ENCODE measurements at places on chromosomes 11 and 22.
A peak's percentile ranks its signal among the peaks of the same experiment; 100 is the strongest.

DNA sequence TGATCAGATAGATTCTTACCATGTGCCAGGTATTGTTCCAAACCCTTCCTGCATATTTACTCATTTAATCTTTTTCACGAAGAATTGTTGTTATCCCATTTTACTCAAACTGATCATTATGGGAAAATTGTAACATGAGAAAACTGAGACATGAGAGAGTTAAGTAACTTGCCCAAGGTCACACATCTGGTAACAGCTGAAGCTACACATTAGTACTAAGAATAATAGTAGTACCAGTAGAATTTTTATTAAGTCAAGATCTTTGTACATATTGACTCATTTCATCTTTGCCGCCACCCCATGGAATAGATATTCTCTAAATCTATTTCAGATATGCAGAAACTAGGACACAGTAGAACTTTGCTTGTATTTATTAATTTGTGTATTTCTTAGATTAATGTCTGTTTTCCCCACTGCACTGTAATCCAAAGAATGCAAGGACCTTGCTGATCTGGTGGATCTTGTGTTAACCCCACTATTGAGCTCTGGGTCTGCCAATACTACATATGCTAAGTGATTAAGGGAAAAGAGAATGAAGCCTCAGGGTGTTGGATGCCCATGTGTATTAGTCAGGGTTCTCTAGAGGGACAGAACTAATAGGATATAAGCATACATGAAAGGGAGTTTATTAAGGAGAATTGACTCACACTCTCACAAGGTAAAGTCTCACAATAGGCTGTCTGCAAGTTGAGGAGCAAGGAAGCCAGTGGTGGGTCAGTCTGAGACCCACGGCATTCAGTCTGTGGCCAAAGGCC lies 72.8 kb downstream of the PARVA start:
- DNase-seq, result no peak

- DNase-seq, result no peak
Measured at GRCh38 chr11:77071671-77072605, 5.2 kb downstream of the CAPN5 start.

DNA sequence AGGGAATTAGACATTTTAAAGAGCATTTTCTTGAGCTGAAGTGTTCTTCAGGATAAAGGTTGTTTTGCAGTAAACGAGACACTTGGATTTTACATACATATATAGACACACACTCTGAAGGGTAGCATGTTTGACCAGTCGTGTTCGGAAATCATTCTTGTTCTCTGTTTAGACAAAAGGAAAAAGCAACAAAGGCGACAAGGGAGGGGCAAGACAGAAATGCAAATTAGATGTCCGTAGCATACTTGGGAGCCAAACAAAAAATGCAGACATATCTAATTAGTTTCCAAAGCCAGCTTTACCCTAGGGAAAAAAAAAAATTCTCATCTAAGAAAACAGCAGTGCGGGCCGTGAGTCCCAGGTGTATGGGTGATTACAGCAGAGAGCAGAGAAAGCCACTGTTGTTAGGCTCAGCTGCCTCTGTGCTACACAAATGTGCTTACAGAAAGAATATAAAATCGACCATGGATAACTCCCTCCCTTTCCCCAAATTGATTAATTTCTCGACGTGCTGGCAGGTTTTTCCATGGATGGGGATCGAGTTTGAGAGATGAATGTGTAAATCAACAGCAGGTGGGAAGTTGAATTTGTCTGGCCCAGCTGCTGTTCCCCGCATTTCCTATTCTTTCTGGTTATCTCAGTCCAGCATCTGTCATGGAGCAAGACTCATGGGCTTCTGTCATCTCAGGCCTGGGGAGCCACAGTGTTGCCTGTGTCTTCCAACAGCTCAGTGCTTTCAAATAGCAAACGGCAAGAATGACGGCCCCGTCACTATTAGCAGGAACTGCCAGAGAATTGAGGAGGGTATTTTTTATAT lies 176.5 kb upstream of the TTC12 start:
- peak; percentile 33 for DNase-seq

GRCh38 chr11:1224491-1225385 lies 1.9 kb downstream of the MUC5B start:
- no peak for DNase-seq

DNA sequence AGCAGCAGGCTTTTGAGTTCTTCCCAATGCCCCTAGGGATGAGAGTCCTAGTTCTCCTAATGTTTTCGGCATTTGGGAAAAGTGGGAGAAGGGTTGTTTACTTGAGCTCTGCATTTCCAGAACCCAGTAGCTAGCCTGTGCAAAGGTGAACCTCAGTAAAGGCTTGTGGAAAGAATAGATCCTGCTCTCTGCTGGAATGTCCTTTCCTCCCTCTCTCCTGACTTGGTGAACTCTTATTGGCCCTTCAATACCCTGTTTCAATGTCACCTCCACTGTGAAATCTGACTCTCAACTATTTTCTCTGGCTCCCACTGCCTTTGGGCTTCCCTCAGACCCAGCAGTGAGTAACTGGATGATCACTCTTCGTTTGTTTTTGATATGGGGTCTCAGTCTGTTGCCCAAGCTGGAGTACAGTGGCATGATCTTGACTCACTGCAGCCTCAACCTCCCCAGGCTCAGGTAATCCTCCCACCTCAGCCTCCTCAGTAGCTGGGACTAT lies 2.4 kb upstream of the UVRAG start:
- DNase-seq, result no peak

- no peak for DNase-seq
Measured at GRCh38 chr22:22030493-22031182, 48.1 kb upstream of the TOP3B start.

DNA sequence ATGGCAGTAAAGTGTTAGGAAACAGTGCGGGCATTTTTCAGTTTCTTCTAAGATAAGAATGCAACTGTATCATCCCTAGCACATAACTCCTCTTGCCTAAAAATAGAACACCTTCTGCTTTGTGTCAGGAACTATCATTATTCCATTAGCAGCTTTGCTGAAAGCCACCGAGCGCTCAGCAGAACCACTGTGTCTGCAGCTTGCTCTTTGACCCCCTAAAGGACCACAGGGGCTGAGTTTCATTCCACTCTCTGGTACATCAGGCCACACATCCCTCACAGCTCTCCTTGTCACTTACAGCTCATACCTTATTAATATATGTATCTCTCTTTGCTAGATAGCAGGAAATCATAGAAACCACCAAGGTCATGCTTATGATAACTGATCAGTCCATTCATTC lies 360.2 kb downstream of the KCNA4 start:
- DNase-seq, result no peak

- no peak for DNase-seq
Measured at GRCh38 chr11:86292912-86293616, 9.0 kb upstream of the HIKESHI start.

DNA sequence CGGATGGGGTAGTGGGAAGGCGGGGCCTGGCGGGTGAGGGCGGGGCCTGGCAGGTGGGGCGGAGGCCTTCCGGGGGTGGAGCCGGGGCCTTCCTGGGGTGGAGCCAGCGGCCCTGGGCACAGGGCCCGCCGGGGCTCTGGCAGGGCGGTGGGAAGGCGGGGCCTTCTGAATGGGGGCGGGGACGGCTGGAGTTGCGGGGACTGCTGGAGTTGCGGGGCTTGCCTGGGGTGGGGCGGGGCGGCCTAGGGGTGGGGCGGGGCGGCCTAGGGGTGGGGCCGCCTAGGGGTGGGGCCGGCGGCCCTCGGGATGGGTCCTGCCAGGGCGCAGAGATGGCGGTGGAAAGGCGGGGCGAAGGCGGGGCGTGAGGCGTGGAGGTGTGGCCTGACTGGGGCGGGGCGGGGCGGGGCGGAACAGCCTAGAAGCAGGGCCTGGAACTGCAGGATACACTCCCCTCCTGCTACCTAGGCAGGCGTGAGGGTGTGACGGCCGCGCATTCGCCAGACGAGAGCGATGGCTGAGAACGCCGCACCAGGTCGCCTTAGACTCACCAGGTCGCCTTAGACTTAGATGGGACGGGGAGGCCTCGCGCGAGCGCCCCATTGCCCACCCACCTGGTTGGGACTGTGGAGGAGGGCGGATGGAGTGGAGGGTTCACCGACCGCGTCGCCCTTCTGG lies 19.3 kb downstream of the RRP7A start:
- no peak for DNase-seq

GRCh38 chr11:89433278-89433677 lies 57.9 kb downstream of the NOX4 start:
- DNase-seq, result no peak

DNA sequence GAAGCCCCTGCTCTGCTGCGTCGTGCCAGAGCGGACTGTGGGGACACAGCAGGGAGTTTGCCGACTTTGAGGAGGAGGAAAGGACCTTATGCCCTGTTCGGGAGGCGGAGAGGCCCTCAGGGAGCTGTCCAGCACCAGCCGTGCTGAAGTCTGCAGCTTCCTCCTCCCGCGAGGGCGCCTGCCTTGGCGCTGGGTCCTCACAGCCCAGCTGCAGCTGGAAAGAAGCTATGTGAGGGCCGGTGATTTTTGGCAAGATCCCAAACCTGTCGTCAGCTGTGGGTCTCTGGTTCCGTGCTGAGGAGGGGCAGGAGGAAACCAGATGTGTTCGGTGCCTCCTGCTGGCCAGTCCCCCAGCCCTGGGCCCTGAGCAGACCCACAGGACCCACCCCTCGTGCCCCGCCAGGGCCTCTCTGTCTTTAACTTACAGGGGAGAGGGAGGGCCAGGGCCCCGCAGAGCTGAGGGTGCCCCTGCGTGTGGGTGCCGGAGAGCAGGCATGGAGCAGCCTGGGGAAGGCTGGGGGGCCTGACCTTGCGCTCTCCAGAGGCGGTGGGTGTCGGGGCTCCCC lies 12.0 kb downstream of the BRSK2 start:
- DNase-seq, result no peak

DNA sequence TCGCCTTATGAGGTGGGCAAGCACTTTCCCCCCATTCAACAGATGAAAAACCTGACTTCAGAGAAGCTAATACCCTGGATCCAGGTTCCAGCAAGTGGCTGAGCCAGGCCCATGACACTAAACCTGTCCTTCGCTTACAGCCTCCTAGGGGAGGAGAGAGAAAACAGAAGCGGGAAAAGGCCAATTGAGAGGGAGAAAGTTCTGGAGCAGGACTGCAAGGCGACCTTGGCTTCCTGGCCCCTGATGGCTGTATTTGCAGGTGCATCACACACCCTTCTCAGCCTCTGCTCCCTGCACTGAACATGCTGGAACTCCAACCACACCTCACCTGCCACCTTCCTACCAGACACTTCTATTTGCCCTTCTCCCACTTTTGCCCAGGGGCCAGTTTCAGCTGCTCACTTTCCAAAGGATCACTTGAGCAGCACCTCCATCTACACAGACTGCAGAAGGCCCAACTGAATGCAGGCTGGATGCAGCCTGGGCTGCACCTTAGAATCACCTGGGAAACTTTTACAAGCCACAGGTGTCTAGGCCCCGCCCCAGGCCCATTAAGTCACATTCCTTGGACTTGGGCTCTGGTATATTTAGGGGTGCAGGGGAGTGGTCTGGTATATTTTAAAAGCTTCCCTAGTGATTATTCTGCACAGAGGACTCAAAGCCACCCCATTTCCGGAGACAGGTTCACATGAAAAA lies 14.3 kb upstream of the ADA2 start:
- no peak for DNase-seq

DNA sequence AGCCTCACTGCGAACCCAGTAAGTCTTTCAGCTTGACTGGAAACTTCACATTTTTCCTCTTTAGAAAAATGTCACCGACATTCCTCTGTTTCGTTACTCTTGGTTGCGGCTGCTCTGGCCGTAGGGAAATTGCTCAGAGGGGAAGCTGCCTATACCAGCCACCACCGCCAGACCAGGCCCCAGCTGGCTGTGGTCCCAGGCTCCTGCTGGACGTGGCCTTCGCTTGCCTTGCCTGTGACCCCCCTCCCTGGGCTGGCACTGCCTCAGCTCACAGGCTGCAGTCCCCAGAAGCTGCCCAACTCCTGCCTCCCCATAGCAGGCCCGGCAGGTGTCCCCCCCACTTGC lies 197.8 kb downstream of the MN1 start:
- no peak for DNase-seq

DNA sequence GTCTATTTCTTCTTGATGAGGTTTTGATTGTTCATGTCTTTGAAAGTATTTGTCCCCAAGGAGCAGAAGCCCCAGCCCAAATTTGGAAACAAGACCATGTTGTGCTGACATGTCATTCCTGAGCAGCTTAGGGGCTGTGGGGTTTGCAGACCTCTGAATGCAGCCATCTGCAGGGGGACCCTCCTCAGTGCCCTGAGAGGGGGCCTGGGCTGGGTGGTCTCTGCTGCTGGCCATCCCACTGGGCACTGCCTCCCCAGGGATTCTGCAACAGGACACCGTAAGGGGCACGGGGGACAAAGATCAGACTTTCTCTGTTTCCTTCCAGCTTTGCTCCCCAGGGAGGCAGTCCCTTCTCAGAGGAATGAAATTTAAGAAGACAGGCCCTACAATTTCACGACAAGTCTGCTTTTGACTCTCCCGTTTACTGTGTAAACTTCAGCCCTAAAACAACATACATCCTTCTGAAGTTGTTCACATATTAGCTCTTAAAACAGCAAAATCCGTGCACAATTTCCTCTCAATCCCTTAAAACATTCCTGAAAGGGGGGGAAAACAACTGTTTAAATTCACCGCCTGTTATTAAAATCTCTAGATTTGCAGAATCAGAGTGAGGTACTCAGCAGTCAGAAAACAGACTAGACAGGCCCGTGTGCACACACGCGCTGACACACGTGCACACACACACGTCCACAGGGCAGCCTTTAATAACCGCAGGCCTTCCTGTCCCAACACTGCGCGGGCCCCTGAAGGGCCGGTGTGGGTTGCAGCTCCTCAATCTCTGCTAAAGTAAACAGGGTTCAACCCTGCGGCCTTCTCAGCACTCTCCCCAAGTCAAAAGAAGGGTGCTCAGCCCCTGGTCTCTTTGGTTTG lies 109.8 kb downstream of the KCNQ1 start:
- DNase-seq, result no peak

GRCh38 chr11:68335683-68336082 lies 23.3 kb downstream of the LRP5 start:
- DNase-seq, result no peak

DNA sequence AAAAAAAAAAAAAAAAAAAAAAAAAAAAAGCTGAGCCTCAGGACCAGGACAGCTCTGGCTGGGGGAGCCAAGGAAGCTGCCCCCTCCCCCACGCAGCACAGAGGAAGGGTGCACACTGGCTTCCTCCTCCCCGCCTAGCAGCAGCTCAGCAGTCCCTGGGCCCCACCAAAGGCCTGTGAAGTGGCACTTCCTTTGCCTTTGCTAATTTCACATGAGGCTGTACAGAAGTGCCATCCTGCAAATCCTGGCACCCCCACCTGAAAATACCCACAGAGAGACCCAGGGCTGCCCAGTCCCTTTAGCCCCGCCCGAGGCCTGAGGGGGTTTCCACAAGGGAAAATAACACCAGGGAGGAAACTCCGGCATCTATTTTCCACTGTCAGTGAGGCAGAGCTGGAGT lies 3.9 kb downstream of the RHOG start:
- DNase-seq, result no peak

Data from NCI-H1417 treated with DMSO at 0.1 percent for 48 hours (cell line).